ENCODE measurements at places on chromosomes 3 and 15. TPM values are rescaled to one million over a fixed set of nuclear protein-coding genes. Genes with fewer than 3 reads are reported as not detected.

CELSR3 gene
- total RNA-seq, result 0.39 TPM

PYDC2 gene
- not detected for total RNA-seq

IGSF11 gene
- 1.6 TPM for total RNA-seq

LYSMD2 gene
- 5.1 TPM for total RNA-seq

FGD5 gene
- total RNA-seq, result 14.9 TPM

BLOC1S6 gene
- 51.6 TPM for total RNA-seq

PPP1R14D gene
- total RNA-seq, result not detected

CIP2A gene
- 12.8 TPM for total RNA-seq

HES1 gene
- 53.8 TPM for total RNA-seq

TUBGCP4 gene
- 14.1 TPM for total RNA-seq

ROBO2 gene
- 42.3 TPM for total RNA-seq

CHCHD4 gene
- total RNA-seq, result 8.1 TPM

XCR1 gene
- total RNA-seq, result 0.39 TPM

RUBCN gene
- 12.1 TPM for total RNA-seq

FBXO40 gene
- 0.59 TPM for total RNA-seq

C3orf33 gene
- total RNA-seq, result 3.7 TPM

MCTP2 gene
- total RNA-seq, result 14.2 TPM
